Tibial artery (tissue), 4 donors: ENCODE measurements at places on chromosomes 11 and 22.

GRCh38 chr11:12915093-12915492 lies 94.0 kb upstream of the RASSF10 start:
- no peak for DNase-seq

- DNase-seq, result peak; percentile 96
These were observed 28.4 kb downstream of the KIAA0930 start for GRCh38 chr22:45212306-45212709.

DNA sequence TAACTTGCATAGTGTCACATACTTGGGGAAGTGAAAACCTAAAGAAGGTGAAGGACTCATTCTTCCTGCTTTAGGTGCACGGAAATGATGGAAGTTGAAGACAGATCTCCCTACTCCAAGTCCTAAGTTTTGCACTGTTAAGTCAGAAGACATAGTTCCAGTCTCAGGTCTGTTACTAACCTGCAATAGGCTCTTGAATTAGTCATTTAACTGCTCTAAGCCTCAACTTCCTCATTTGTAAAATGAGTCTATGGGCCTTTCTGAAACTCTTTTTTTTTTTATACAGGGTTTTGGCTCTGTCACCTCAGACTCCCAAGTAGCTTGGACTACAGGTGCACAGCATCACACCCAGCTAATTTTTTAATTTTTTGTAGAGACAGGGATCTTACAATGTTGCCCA lies 30.8 kb upstream of the POU2AF1 start:
- no peak for DNase-seq

DNA sequence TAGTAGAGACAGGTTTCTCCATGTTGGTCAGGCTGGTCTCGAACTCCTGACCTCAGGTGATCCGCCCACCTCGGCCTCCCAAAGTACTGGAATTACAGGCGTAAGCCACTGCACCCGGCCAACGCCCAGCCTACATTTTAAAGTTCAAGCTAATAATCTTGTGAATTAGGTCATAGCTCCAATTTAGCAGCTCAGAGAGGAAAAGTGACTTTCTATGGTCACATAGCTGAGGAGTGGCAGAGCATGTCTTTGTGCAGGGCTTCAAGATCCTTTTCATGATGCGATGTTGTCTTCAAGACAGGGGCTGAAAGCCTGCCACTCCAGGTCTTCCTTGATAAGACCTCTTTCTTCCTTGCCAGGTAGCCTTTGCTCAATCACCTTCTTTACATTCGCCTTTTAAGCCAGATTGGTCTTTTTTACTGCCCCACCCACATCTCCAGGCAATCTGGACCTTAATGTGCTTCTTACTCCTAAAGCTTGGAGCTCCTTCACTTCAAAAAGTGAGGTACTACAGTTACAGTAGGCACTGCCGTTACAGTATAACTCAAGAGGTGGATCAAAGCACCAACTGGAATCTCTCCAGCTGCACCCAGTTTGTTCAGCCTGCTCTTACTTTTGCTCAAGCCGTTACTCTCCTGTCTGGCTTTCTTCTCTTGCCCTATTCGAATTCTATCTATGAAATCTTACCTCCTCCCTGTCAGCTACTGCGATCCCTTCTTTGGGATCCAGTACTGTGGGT lies 18.2 kb downstream of the YWHAH start:
- DNase-seq, result no peak

DNA sequence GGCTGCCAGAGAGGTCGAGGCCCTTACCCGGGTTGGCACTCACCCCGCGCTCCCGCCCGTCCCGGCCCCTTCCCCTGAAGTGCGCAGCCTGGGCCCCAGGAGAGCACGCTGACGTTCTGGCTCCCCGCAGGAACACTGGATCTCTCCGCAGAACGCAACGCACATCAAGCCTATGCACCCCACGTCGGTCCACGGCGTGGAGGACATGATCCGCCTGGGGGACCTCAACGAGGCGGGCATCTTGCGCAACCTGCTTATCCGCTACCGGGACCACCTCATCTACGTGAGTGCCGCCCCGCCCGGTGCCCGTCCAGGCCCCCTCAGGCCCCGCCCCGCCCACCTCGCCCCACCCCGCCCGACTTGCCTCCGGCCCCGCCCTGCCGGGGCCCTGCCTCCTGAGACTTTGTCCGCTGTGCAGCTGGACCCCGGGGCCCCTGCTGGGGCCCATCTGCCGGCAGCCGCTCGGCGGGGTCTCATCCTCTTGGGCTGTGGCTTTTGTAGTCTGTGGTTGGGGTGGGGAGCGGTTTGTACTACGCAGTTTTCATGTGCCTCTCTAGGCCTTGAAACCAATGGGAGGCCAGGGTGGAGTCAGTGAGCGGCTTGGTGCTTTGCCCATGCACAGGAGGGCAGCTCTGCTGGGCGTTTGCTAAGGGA lies 19.7 kb downstream of the MYO7A start:
- no peak for DNase-seq

DNA sequence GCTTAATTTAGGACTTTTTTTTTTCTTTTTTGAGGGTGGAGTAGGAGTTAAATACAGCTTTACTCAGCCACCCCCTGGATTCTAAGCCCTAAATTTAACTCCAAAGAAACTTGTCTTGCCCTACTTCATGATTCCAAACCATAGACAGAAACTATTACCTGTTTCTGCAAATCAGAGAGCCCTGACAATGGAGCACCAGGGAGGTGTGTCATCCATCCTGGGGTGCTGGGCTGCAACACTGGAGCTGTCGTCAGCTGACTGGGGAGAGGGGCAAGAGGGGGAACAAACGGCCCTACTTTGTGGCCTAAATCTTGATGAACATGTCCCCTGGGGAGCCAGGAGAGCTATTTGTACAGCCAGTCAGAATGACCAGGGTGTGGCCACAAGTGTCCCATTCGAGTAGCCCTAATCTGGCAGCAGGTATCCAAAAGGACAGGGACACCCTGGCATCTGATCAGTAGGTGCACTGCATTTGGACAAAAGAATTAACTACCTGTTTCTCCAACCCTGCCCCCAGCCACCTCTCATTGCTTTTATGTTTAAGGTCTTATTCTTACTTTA lies 50.8 kb downstream of the PLEKHA7 start:
- no peak for DNase-seq

DNA sequence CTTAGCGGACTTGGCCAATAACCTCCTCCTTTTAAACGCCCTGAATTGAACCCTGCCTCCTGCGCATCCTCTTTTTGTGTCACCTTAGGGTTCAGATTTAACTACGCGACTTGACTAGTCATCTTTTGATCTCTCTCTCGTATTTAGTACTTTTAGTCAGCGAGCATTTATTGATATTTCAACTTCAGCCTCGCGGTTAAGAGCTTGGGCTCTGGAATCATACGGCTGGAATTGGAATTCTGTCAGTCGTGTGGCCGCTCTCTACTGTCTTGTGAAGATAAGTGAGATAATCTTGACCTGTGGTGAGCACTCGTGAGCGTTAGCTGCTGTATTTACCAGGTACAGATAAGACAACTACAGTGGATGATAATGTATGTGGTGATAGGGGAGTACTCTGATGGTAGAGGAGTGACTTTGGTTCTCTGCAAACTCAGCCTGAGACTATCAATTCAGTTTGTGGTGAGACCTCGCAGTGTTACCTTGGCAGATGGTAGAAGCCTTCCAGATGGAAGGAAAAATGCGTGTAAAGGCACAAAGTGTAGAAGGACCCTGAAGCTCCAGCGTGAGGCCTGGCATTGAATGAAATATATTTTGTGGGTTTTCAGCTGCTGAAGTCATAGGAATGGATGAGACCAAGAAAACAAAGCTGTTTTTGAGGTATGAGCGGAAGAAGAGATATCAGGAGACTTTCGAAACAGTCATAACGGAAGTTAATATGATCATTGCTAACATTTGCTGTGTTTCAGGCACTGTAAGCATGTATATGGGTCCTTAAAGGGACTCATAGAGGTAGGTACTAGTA lies 682 bp downstream of the ATM start:
- peak; percentile 23 for DNase-seq

DNA sequence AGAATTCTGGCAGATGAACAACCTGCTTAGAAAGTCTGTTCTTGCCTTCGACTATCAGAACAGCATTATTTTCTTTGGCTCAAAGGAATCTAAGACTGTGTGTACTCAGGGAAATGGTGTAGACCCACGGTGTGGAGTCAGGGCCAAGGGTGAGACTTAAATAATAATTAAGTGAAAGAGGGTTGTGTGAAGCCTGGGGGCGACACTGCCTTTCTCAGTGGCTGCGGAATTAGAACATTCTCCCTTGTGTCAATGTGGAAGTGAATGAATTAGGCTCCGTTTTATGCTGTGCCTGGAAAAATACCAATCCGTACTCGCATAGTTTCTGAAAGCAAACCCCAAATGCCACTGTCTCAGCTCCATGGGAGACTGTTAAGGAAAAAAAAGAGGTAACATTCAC lies 50.7 kb downstream of the NAV2 start:
- no peak for DNase-seq

GRCh38 chr22:46731246-46732040 lies 6.6 kb downstream of the CERK start:
- no peak for DNase-seq

DNA sequence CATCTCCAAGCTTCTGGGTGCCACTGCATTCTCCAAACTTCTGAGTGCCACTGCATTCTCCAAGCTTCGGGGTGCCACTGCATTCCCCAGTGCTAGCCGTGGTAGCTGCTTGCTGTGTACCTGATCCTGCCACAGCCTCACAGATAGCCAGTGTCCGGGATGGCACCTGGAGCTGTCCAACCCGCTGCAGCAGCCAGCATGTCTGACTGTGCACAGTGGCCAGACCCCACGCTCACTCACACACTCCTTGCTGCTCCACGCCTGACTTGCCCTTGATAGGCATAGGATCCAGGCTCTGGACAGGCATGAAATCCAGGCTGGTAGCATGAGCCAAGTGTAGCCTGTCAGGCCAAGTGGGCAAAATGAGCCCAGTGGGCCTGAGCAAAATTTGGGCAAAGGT lies 465.0 kb downstream of the GUCY1A2 start:
- no peak for DNase-seq

DNA sequence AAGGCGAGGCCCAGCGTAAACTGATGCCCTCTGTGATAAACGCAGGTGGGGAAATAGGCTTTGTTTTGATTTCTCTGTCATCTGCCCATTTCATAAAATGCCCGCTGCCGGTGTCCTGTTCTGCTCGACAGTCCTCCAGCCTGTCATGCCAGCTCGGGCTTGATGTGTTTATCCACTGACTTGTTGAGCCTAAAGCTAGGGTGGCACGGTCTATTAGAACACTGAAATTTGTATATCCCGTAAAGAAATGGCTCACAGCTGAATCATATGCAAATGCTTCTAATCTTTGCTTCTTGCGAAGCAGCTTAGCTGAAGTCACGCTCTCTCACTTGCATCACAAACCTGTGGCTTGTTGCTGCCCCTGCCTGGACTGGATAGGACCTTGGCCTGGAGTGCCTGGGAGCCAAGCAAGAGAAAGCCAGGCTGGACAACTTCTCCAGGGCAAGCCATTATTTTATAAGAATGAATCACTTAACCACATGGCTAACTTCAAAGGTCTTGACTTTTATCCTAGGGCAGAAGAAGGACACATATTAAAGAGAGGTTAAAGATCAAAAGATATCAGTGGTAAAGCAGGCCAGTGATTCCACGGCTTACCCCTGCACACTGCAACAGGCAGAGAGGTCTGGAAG lies 33.1 kb downstream of the EHF start:
- no peak for DNase-seq

GRCh38 chr11:75028724-75029123 lies 40.0 kb downstream of the NEU3 start:
- no peak for DNase-seq

DNA sequence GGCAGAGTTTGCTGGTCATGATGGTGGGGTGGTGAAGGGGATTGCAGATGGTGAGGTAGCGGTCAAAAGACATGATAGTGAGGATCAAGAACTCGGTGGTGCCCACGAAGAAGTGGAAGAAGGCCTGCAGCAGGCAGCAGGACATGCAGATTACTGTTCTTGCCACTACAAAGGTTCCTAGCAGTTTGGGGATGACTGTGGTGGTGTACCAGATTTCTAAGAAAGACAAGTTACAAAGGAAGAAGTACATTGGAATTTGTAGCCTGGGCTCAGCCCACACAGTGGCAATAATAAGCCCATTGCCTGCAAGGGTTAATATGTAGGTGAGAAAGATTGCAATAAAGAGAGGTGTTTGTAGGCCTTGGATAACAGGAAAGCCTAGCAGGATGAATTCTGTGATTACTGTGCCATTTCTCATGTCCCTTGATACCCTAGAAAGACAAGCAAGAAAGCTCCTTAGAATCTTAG lies at the start of gene OR6X1:
Gene OR6X1, minus strand, starts transcription at position 418 of the 468 bp plus-strand sequence. Its CDS starts 0 bp downstream, at position 418.
- no peak for DNase-seq

- no peak for DNase-seq
These were observed 74.1 kb downstream of the PIWIL4 start for GRCh38 chr11:94641167-94641761.

- DNase-seq, result no peak
These were observed 131.2 kb downstream of the BUD13 start for GRCh38 chr11:116641561-116642045.

DNA sequence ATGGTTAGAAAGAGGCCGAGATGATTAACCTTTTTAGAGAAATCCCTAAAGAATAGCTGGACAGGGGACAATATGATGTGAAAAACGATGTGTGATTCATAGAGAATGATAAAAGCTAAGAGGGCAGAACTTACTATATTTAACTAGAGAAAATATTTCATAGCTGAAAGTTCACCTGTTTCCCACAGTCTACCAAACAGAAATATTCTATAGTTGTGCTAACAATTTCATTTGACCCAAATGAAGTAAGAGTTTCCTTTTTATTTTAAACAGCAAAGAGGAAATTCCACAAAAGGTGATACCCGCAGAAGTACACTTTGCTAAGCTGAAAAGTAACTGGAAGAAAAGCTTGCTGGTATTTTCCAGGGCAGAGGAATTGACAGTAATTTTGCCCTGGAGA lies 26.7 kb downstream of the ALKBH8 start:
- no peak for DNase-seq

- DNase-seq, result no peak
These were observed 46.4 kb upstream of the ALX4 start for GRCh38 chr11:44356351-44356750.

GRCh38 chr11:5967708-5968107 lies 586 bp downstream of the OR56A5 start:
- DNase-seq, result no peak

GRCh38 chr11:33773404-33773986 lies 825 bp downstream of the FBXO3 start:
- no peak for DNase-seq

GRCh38 chr22:45740236-45740635 lies 68.6 kb downstream of the ATXN10 start:
- DNase-seq, result no peak

- DNase-seq, result no peak
These were observed 23.9 kb downstream of the IGLL5 start for GRCh38 chr22:22911327-22912134.

GRCh38 chr11:131168839-131169713 lies 201.3 kb upstream of the NTM start:
- DNase-seq, result no peak

- peak; percentile 64 for DNase-seq
These were observed 143.0 kb upstream of the SORL1-AS1 start for GRCh38 chr11:121595717-121596161.

- DNase-seq, result no peak
These were observed 10.8 kb downstream of the SLC22A12 start for GRCh38 chr11:64601605-64602465.

DNA sequence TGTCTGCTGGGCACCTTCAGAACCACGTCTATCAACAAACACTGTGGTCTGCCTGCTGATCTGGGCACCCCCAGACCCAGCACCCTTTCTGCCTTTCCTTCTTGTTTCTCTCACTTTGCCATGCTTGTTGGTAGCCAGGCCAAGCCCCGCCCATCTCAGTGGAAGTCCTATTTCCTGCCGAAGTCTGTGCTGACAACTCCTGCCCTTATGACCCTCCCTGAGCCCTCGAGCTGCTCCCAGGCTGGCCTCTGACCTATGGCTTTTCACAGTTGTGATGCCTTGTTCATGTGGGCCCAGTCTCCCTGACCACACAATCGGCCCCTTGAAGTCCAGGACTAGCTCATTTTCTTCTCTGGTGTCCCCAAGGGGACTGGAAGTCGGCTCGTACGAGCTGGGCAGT lies 132.1 kb downstream of the DSCAML1 start:
- no peak for DNase-seq
